ENCODE measurements at places on chromosomes 5 and 9.
A peak's percentile ranks its signal among the peaks of the same experiment; 100 is the strongest.

DNA sequence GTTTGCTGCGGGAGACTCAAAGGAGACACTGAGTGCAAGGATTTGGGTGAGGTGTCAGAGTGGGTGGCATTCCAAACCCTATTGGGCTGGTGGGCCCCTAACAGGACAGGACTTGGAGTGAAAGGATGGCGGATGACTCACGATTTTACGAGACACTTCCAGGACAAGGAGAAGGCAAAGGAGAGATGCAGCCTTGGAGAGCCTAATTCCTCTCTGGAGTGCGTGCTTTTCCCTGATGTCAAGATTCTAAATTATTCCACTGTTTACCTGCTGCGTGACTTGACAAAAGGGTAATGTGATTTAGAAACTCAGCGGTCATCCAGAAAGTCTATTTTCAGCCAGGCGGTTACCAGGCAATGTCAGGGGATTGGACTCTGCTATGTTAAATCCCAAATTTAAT, 41.6 kb upstream of the CD180 start:
- DNase-seq: no peak

GRCh38 chr5:78706381-78706780, 57.8 kb upstream of the LHFPL2 start:
- no peak for DNase-seq

DNA sequence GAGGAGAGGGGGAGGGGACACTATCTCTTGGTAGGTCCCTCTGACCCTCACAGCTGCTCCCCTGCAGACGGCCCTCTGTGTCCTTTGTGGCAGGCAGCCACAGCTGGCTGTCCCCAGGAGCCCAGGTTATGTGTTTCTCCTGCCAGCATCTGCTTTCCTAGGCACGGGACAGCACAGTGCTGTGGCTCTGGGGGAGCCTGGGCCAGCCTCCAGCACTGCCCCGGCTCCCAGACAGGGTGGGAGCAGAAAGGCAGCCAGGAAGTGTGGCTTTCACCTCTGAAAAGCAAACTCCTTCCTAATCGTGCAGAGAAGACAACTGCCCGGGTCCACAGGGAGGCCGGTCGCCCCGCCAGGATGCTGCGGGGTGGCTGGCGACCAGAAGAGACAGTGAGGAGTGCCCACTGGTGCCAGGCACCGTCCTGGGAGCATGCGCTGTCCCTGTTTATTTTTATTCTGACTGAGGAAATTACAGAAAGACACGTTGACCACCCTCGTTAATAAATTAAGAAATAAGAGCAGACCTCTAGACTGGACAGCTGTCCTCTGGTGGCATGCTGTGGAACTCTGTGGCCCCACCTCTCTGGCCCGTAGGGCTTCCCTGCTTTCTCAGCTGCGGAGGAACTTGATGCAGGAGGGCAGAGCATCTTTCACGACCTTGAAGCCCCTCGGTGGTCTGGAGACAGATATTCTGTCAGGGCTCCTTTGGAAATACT, 240.3 kb downstream of the FANCC start:
- DNase-seq: no peak

DNA sequence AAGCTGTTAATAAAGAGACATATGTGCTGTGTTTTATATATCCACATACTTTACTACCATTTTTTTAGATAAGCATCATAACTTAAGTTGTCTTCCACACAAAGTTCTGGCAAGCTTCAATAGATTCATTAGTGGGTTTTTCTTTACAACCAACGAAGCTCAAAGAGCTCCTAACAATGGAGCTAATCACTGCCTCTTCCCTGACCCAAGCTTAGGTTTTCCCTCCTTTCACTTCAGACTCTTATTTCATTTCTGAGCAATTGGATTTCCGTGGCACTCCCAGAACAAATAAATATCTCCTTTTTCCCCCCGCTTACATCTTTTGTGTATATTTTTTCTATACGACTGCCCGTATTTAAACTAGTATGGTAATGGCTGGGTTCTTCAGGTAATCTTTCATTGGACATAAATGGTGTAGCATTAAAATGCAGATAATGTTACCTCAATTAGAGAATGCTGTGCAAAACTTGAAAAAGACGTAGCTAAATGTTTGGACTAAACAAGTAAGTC, 275.5 kb upstream of the TMEM161B start:
- DNase-seq: no peak

GRCh38 chr5:135444360-135444759, 2.8 kb downstream of the DCANP1 start:
- no peak for DNase-seq

GRCh38 chr5:61689153-61689846, 357.2 kb downstream of the ZSWIM6 start:
- DNase-seq: no peak

- no peak for DNase-seq
Observed at GRCh38 chr5:40911266-40911665, 2.0 kb downstream of the C7 start.

DNA sequence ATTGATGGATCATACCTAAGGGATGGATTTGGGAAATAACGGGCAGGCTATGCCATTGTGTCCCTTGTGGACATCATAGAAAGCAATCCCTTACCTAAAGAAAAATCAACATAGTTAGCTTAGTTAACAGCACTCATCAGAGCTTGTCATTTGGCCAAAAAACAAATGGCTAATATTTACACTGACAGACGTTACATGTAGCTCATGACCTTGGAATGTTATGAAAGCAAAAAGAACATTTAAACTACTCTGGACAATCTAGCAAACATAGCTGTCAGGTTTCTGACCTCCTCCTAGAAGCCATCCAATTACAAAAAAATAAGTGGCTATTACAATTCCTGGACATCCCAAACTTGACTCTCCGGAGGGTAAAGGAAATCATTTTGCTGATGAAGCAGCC, 23.8 kb downstream of the TMEM232 start:
- no peak for DNase-seq

GRCh38 chr9:6243746-6244145, 28.1 kb downstream of the IL33 start:
- peak; percentile 33 for DNase-seq

- DNase-seq: no peak
Observed at GRCh38 chr9:16202221-16202620, 649.4 kb downstream of the CCDC171 start.

- DNase-seq: no peak
Observed at GRCh38 chr9:130635721-130636647, 28.4 kb upstream of the PRDM12 start.

GRCh38 chr9:136944212-136944518, 373 bp downstream of the FBXW5 start:
- no peak for DNase-seq

GRCh38 chr5:66339896-66340295, 195.8 kb downstream of the SREK1 start:
- no peak for DNase-seq

- DNase-seq: no peak
Observed at GRCh38 chr9:114324492-114324891, 1.6 kb downstream of the ORM1 start.

DNA sequence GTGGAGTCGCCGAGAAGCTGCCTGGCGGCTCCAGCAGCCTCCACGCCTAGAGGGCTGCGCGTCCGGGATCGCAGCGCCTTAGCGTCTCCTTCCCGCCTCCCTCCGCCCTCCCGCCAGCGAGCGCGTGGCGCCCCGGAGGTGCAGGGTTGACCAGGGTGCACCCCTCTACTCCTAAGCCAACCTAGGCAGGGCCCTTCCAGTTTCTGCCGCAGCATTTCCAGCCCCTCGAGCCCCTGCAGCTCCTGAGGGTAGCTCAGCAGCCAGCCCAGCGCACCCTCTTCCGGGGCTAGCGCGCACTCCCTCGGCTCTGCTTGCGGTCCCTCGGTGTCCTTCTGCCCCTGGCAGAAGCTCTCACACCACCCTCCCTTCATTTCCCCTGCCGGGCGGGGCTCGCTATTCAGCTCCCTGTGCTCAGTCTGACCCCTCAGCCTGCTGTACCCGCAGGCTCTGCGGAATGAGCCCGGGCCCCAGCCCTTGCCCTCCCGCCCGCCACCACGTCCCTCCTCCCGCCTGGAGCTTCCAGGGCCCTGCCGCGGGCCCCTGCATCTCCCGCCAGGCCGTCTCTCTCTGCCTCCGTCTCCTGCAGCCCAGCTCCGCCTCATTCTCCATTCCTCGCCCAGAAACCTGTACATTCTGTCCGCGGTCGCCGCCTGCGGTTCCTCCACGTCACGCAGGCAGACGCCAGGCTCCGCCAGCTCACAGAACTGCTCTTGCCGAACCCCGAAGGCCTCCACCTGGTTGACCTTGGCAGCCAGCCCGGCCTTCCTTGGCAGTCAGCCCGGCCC, 61.8 kb downstream of the SPATA31C2 start:
- peak; percentile 63 for DNase-seq

DNA sequence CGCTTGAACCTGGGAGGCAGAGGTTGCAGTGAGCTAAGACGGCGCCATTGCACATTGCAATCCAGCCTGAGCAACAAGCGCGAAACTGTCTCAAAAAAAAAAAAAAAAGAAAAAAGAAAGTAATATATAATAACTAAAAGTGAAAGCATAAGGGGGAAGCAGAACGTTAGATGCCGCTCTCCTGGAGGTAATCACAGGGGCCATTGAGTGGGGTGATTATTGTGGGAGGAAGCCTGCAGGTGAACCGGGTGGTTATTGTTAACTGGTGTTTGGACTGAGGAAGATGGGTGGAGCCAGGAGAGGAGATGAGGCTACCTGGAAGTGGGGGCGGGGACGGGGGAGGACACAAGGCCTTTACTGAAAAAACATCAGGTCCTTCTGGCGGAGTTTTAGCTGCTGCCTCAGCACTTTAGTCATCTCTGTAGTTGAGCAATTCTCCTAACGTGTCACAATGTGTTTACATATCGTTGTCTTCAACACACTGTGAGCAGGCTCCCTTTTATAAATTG, 5.3 kb upstream of the TJP2 start:
- DNase-seq: peak; percentile 75

- no peak for DNase-seq
Observed at GRCh38 chr5:7478459-7478858, 82.5 kb downstream of the ADCY2 start.

DNA sequence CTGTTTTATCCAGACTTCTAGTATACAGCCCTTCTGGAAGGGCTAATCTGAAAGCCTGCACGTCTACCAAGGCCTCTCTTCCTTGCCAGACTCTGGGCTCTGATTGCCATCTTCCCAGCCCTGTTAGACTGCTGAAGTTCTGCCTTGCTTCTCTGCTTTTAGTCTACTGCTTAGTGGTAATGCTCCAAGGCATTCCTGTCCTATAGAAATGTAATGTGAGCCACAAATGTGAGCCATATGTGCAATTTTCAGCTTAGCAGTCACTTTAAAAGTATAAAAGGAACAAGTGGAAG, 32.1 kb downstream of the WNK2 start:
- DNase-seq: no peak

DNA sequence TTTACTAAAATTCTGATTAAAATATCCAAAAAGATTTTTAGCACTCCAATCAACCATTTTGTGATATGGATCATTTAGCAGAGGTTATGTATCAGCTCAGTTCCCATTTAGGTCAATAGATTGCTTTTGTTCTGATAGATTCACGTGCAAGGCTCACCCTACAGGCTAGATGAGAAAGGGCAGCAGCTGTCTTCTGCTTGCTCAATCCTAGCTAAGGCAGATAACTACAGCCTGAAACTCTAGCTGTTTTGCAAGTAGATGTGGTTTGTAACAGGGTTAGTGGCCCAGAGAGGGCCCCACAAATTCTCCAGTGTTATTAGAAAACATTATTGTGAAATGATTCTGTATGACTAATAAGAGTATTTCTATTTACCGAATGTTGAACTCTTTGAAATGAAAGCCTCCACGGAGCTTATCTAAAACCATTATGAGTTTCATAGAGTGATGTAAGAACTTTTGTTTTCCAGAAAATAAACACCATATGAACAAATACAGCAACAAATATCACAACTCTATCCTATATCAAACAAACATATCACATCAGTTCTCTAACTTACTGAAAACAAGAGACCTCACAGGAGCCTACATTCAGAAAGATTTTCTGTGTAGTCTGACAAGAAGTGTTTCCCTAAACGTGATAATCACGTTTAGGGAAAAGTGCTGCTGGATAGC, 841.9 kb upstream of the ACO1 start:
- DNase-seq: peak; percentile 25

- no peak for DNase-seq
Observed at GRCh38 chr5:82031220-82032119, 59.6 kb downstream of the ATG10 start.

DNA sequence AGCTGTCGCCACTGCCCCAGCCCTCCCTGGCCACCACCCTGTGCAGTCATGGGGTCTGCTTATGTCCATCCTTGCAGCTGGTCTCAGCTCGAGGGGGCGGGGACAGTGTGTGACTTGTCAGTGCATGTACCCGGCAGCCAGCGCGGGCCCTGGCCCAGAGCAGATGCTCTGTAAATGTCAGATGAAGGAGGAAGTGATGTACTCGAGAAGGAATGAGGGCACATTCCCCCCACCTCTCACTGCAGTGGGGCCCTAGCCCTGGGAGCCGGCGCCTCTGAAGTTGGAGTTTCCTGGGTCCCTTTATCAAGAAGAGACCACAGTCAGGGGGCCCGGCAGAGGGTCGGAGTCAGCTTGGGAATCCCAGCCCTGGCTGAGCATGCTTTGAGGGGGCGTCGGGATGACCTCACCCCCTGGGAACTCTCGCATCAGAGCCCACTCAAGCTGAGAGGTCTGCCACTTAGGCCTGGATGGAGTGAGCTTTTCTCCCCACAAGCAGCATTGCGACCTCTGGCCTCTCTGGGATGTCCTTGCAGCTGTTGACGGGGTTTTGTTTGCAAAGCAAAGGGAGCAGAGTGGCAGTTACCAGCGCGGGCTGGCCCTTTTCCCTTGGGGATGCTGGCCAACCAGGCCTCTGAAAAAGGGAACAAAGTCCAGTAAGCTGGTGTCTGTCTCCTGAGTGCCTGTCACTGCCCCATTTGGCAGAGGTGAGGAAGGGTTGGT, 19.0 kb downstream of the NEURL1B start:
- no peak for DNase-seq

- DNase-seq: no peak
Observed at GRCh38 chr5:84085387-84086041, 299.2 kb downstream of the EDIL3 start.

DNA sequence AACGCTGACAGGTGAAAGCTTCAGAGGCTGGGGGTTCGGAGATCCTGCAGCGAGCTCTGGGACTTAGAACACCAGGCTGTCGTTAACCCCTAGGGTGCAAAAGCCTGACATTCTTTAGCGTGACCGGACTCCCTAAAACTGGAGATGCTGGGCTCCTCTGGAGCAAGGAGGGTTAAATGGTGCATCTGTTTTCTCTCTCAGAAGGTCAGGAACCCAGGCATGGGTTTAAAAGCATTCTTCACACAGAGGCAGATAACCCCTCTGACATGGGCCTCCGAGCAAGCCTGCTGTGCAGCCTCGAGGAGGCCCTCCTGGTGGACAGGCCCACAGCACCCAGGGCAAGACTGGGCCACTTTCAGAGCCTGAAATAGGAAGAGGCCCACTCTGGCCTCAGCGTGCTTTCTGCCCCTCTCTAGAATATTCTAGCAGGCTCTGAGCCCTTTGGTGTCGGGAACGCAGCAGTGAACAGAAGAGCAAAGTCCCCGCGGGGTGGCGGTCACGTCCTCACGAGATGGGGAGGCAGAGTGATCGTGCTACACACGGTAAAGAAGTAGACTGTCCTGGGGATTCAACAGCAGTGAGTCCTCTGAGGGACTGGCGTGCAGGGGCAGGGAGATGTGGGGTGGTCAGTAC, 124.8 kb downstream of the COL23A1 start:
- no peak for DNase-seq

Measured in stimulated activated CD8-positive, alpha-beta memory T cell treated with anti-CD3 and anti-CD28 coated beads, Interleukin-4, amount 100 ng/mL, for 48 hours (primary cell).